ENCODE measurements at places on chromosomes 3 and 15.

- DNase-seq: no peak
Measured at GRCh38 chr15:36590838-36591237, 11.4 kb downstream of the CDIN1 start.

DNA sequence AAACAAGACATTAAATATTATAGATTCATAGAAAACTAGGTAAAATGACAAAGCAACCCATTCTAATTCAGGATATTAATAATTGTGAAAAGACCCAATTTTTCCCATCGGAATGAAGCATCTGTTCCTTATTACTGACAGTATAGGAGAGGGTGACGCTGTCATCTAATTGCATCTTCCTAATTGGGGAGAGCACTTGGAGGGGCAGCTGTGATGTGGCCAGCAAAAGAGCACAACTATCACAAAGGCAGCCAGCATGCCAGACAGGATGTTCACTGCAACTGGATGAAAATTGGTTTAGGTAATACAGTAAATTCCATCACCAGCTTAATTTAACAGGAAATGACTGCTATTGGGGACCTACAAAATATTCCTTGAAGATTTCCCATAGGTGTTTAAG, 21.9 kb upstream of the MINAR1 start:
- DNase-seq: no peak

- no peak for DNase-seq
Measured at GRCh38 chr3:73442886-73443285, 181.9 kb downstream of the PDZRN3 start.

DNA sequence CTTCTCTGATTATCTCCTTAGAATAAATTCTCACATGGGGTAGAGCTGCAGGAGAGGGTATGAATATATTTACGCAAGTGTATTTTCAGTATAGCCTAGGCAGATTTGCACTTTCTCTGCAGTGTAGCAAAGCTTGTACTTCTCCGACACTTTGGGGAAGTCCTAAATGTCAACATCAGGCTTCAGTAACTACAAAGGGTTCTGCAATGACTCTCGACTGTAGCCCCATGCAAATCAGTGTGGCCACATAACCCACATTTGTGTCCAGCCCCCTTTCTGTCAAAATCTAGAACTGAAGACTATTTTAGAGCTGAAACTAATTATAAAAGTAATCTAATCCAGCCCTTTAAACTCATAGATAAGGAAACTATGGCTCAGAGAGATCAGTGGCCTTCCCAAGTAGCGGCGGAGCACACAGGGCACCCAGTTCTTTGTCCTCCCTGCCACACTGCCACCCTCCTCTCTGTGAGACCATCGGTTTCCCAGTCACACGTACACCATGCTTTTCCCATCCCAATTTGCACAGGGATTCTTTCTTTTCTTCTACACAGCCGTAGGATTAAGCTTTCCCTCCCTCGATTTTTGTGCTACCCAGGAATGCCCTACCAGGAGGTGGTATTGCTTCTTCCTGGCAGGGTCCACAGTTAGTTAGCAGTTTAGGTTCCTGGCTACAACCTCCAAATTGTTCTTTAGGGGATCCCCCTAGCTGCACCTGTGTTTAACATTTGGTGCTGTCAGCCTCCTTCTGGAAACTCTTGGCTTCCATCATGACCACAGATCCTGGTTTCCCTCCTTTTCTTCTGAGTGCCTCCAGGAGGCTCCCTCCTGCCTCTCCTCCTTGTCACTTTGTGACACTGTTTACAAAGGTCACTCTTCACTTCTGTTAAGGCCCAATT, 22.9 kb downstream of the MRAS start:
- no peak for DNase-seq
